ENCODE measurements at places on chromosomes 16 and 17.
A peak's percentile ranks its signal among the peaks of the same experiment; 100 is the strongest.

DNA sequence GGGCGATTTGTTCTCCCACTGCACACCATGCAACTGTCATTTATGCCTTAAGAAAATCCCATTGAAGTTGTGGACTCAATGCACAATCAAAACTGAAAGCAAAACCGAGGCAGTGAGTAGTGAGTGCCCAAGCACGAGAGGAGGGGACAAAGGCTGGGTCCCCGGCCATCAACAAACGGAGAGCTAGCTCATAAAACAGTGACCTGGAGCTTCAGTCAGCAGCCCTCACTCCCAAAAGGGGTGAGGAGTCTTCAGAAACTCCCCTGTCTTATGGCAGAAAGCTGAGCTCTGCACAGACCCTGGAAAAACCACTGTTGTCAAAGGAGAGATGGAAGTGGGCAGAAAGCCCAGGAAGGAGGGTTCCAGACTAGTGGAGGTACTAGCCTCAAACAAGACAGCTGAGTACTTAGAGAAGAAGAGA lies 96.9 kb downstream of the ADCY9 start:
- DNase-seq, result no peak

- no peak for DNase-seq
Measured at GRCh38 chr16:50991006-50991405, 160.1 kb downstream of the SALL1 start.

GRCh38 chr17:50317121-50317520 lies 28.8 kb upstream of the XYLT2 start:
- no peak for DNase-seq

DNA sequence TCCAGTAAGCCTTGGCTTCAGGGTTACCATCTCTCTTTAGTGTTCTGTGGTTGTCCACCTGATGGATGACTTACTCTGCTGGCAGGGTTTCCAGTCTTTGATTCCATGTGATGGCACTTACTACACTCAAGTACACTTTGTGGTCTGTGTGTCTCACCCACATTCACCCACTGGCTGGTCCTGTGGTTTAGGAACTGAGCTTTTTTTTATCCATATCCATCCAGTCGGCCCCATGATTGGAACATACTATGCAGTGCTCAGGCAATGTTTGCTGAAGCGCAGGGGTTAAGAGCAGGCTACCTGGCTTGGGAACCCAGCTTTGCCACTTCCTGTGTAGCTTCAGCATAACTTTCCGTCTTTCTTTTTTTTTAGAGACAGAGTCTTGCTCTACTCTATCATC lies 2.8 kb upstream of the FUS start:
- DNase-seq, result peak; percentile 6

DNA sequence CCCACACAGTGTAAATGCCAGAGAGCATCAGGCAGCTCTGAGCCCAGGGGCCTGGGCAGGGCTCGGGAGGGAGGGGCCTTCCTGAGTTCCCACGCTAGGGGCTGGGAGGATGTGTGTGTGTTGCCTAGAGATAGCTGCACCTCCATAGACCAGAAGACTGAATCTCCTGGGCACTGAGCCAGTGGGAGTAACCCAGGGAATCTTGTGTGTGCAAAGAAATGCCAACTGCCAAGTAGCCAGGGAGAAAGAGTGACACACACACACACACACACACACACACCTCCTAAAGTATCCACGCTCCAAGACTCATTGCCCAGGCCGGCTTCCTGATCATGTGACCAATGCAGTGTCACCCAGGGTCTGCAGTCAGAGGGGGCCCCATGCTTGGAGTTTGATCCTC lies 166.2 kb upstream of the RPL38 start:
- no peak for DNase-seq

GRCh38 chr17:58344047-58344790 lies 7.8 kb downstream of the SUPT4H1 start:
- no peak for DNase-seq
